ENCODE measurements at places on chromosomes 2 and 18.

DNA sequence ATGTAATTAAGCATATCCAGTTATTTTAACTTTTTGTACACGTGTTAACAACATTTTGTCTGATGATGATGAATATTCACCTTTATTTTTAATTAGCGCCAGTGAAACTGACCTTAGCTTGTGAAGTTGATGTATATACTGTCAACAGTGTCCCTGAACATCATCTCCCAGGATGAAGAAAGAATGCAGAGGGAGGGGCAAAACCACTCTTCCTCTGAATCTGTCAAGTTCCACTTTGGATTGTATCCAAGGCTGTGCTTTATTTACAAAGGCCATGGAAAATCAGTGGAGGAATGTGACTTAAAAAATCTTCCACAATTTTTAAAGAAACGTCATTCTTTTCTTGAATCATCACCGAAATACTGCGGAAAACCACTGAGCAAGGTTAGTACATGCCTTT, 4.5 kb upstream of the RMDN2 start:
- DNase-seq, result no peak

GRCh38 chr18:35377875-35378573, 887 bp upstream of the ZNF396 start:
- DNase-seq, result no peak

- DNase-seq, result no peak
Observed at GRCh38 chr18:79631761-79632446, 47.7 kb upstream of the CTDP1 start.

DNA sequence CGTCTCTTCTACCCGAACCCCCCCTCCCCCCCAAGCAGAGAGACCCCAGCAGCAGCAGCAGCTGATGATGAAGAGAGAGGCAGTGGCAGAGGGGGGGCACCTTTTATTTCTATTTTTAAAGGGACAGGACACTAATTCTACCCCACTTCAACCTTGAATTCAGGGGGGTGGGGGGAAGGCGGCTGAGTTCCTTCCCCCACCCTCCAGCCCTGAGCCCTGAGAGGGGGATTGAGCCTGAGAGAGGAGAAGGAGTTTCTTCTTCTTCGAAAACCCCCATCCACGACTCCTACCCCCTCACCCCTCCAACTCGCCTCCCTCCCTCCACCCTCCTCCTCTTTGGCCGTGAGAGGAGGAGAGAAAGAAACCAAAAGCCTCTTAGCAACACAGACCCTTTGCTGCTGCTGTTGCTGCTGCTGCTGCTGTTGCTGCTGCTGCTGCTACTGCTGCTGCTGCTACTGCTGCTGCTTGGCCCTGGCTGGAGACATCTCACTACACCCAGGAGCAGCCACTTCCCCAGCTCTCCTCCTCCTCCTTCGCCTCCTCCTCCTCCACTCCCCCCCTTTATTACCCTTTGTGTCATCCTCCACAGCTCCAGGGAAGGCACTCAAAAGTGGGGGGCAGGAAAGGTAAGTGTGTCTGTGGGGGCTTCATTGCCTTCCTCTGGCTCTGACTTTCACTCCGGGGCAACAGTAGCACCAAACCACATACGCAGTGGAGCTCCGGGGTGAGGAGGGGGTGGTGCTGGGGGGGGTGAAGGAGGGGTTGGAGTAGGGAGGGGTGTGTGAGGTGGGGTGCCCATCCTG, at the start of gene MBD5:
Gene MBD5 (plus strand): TSS at position 33 of the 803 bp plus-strand sequence.
- peak; percentile 62 for DNase-seq

DNA sequence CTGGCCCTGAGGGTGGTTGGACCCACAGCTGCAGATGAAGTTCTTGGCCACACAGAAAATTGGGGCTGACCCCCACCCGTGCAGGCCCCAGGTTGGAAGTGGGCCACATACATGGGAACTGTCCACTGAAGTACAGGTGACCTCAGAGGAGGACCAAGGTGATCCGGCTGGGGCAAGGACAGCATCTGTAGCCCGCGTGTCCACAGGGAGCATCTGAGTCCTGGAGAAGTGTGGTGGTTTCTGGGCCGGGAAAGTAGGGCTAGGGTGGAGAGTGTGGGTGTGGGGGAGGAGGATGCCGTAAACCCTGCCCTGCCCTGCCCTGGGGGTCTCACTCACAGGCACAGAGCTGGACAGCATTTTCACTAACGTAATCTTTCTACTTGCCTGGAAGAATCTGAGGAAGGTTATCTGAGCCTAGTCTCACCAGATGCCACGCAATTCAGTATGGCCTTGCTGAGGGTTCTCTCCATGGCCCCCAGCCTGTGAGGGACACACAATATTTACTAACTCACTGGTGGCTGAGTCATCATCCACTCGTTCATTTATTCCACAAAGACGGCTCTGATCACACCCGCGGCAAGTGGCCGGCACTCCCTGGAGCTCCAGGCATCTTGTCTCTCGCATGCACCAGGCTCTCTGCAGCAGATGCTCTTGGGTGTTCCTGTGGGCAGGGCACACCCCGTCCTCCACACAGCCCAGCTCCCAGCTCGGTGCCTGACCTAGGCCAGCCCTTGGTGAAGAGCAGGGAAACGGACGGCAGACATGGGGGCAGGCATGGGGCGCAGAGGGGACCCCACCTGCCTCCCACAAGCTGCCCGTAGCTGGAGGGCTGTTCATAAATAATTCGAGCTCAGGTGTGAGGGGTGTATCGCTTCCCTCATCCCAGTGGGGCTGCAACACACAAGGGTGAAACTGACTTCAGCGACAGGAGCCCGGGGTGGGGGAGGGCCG, 51.2 kb downstream of the INHBB start:
- DNase-seq, result no peak

- no peak for DNase-seq
Observed at GRCh38 chr2:108619925-108620620, 85.8 kb downstream of the LIMS1 start.
